Activated naive CD4-positive, alpha-beta T cell treated with Interleukin-2 at 50 U/mL for 16 hours (primary cell): ENCODE measurements at places on chromosomes 2 and 18.

DNA sequence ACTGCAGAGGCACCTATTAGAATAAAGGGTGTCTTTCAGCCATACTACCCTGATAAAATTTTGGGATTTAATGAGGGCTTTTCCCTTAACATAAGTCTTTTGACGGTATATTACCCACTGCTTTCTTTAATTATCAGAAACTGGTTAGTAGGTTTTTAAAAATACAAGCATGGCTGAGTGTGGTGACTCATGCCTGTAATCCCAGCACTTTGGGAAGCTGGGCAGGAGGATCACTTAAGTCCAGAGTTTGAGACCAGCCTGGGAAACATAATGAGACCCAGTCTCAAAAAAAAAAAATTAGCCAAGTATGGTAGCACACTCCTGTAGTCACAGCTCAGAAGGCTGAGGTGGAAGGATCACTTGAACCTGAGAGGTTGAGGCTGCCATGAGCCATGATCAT is 16.1 kb downstream of the CPSF3 start:
- no peak for DNase-seq

- DNase-seq = no peak
Measured at GRCh38 chr18:34002130-34002529, 222.6 kb downstream of the NOL4 start.

DNA sequence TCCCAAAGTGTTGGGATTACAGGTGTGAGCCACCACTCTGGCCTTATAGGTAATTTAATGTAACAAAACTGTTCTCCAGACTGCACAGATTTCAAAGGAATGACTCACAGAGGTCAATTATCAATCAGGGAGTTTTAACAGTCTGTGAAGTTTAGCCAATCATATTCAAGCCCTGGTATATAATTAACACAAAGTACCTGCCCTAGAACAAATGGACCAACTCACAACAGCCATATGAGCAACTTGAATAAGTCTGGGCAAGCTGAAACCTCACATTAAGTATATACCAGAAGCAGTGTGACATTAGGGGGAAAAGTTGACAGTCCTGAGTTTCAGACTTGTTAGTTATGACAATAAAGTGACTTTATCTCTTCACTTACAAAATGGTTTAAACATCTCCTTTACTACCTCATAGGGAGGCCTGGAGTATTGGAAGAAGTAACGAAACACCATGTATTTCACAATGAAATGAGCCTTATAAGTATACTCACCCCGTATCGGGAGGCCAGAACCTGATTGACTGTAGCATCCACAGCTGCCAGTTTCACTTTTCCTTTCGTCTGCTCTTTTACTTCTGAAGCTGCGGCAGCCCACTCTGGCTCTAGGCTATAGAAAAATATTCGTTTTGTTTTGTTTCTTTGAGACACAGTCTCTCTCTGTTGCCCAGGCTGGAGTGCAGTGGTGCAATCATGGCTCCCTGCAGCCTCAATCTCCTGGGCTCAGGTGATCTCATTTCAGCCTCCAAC is 22.2 kb downstream of the PDIA6 start:
- peak; percentile 55 for DNase-seq

DNA sequence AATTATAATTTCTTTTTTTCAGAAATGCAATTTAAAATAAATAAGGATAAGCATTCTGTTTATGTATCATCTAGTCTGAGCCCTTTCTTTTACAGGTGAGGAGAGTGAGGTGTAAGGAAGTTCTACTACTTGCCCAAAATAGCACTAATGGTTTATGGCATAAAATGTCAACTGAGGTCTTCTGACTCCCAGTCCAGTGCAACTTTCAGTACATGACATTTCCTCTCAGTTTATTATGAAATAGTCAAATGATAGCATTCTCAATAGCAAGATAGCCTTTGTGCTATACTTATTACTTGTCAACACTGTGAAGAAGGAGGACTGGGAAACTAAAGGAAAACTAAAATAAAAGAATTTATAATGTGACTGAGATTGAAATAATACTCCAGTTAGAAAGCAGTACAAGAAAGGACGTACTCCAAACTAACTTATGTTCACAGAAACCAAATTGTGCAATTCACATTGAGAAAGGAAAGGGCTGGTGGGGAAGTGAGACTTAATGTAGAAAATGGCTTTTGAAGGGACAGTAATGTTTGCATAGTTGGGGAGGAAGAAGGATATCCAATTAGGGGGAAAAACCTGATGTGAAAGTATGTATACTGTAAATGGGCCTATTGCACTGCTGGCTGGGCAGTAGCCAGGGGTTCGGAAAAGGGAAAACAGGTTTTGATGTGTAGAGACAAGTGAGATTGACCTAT is 166.7 kb upstream of the ZEB2 start:
- DNase-seq = no peak
